ENCODE measurements at places on chromosomes 6 and 20.

DNA sequence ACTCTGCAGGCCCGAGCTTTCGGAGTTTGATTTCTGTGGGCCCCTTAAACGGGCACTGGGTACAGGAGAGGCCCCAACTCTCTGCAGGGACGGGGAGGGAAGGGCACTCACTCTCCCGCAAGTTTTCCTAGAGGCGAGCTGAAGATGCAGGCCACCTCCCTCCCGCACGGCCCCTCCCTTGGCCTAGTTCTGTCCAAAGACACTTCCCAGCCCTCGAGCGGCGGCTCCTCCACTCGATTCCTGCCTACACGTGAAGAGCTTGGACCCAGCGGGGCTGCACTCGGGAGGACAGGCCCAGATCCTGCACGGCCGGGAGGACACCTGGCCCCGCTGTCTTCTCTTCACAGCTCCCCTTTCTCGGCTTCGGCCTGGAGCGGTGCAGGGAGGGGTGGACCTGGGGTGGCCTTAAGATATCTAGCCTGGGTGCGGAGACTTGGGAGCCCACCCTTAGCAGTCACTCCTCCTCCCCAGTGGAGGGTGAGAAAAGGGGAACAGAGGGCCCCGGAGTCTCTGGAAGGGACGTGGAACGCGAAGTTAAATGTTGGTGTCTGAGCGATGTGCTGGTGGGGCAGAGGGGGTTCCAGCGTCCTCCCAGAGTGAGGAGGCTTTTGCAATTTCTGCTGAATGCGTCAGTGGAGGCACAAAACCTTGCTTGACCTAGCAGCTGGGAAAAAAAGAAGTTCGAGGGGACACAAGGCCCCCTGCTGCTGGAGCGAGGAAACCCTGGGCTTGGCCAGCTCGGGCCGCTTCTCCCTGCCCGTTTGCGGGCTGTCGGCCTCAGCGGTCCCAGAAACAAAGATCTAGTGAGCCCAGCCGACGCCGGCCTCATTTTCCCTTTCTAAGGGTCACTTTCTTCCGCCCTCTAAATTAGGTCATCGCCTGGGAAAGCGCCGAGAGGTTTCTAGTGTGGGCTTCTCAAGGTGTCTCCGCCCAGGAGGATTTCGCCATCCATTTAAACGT, 4.9 kb downstream of the OLIG3 start:
- no peak for DNase-seq

GRCh38 chr20:48609491-48609978, 218.3 kb downstream of the PREX1 start:
- no peak for DNase-seq

- DNase-seq, result no peak
Observed at GRCh38 chr6:91569071-91569470, 982.2 kb upstream of the MAP3K7 start.

- DNase-seq, result no peak
Observed at GRCh38 chr6:75893776-75894152, 144.7 kb downstream of the MYO6 start.

- DNase-seq, result no peak
Observed at GRCh38 chr20:60142587-60142986, 184.4 kb downstream of the CDH26 start.

GRCh38 chr20:47801079-47801478, 15.8 kb upstream of the SULF2 start:
- DNase-seq, result no peak

DNA sequence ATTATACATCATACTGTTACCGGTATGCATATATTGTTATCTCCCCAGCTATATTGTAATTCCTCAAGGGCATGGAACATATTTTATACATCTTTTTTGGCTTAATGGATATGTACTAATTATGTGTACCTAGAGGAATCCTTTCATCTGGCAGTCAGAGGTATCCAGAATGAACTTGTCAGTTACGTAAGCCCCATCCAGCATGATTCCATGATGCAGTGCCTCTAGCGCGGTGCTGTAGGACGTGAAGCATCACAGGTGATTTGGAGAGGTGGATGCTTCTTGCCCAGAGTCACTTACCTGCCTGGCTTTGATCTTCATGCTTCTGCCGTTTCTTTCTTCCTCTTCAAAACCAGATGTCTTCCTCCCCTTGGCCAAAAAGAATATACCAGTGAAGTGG, 159.1 kb downstream of the UST start:
- no peak for DNase-seq

GRCh38 chr6:140382355-140382754, 1007.9 kb upstream of the CITED2 start:
- DNase-seq, result no peak

DNA sequence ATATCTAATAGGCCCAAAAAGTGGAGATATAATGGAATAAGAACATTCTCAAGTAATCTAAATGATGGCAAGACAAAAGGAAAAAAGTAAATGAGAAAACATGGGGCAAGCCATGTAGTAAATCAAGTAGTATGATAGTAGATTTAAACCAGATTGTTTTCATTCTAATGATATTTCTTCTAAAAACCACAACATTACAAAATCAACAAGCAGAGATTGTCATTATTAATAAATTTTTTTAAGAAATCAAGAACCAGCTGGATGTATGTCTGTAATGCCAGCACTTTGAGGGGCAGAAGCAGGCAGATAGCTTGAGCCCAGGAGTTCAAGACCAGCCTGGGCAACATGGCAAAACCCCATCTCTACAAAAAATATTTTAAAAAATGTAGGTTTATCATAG, 155.0 kb downstream of the RNGTT start:
- no peak for DNase-seq

DNA sequence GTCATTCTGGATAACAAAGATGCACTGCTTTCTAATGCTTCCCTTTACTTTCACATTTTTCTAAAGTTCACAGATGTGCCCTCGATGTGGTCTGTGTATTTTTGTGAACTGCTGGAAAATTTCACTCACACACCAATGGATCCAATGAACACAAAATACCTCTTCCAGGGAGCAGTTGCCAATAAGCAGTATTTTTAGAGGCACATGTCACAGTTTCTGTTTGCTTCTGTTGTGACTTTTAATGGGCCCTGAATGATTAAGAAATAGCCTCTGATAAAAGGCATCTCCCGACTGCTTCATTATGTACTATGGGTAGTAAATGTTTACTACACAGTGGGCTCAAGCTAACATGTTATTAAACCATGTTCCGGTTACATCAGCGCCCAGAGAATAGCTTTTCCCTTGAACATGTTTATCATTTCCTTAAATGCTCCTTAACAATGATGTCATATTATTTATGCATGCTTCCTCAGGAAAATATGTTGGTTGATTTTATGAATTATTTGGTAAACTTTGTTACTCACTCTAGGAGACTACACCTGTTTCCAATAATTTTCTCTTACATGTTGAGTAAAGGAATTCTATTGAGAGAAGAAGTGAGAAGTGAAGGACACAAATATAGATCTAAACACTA, 188.0 kb downstream of the KCNQ5 start:
- no peak for DNase-seq

DNA sequence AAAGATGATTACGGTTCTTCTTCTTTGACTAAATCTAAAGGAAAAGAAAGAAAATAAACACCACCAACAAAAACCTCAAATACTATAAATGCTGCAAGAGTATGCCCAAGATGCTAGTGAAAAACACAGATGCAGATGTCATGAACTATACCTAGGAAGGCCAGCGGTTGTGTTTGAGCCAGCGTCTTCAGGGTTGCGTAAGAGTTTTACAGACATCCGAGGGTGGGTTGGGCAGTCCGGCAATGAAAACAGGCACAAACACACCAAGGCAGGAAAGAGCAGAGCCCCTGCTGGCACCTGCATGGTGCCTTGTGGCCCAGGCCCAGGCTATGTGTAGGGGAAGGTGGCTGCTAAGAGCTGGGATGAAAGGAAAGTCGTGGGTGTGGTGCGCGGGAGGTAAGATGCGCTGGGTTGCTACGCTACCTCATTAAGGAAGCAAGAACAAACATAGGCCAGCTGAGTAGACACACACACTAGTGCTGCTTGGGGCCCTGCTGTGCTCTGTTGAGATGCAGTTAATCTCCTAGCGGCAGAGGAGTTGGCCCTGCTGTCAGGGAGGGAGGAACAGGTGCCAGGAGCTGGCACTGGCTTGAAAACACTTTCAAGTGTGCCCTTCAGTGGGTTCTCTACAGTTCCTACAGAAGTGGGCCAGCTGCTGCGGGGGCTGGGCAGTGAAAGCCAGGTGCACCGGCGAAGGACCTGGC, 170.2 kb upstream of the PLN start:
- peak; percentile 99 for DNase-seq

DNA sequence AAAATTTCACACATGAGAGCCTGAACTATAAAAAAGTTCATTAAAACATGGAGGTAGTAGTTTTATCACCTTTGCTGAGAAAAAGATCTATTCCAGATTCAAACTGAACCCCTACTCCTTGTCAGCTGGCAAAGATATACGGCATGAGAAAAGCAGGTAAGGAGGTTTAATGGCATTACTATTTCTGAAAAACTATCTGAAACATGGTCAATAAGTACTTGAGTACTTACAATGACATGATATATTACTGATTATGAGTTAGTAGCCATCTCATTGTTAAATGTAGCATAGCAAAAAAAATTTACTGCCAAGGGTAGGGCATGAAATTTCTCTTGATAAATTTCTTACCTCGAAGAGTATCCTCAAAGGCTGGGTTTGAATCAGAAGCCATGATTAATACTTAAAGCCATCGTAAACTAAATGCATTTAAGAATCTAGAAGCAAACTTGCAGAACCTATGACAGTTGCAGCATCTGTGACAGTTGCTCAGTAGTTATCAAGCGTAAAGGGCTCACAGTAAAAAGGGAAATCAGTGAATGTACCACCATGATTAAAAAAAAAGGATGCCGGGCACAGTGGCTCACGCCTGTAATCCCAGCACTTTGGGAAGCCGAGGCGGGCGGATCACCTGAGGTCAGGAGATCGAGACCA, 8.7 kb downstream of the SLC17A5 start:
- no peak for DNase-seq

DNA sequence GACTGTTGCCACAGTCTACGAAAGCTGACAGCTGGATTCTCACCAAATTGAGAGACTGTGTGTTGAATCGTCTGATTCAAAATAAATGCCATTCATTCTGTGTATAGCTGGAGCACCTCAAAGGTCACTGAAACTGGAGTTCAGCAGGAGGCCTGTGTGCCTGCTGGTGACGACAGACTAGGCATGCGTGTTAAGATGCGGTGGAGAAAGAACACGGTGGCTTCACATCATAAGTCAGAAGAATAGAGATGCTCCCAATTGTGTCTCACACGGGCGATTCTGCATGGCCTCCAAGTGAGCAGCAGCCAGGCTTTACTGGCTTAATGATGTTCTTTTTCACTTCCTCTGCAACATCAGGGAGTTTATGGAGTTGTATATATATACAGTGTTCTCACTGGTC, 32.3 kb downstream of the SNHG17 start:
- DNase-seq, result no peak

GRCh38 chr20:34582911-34583310, 24.4 kb downstream of the MAP1LC3A start:
- no peak for DNase-seq

DNA sequence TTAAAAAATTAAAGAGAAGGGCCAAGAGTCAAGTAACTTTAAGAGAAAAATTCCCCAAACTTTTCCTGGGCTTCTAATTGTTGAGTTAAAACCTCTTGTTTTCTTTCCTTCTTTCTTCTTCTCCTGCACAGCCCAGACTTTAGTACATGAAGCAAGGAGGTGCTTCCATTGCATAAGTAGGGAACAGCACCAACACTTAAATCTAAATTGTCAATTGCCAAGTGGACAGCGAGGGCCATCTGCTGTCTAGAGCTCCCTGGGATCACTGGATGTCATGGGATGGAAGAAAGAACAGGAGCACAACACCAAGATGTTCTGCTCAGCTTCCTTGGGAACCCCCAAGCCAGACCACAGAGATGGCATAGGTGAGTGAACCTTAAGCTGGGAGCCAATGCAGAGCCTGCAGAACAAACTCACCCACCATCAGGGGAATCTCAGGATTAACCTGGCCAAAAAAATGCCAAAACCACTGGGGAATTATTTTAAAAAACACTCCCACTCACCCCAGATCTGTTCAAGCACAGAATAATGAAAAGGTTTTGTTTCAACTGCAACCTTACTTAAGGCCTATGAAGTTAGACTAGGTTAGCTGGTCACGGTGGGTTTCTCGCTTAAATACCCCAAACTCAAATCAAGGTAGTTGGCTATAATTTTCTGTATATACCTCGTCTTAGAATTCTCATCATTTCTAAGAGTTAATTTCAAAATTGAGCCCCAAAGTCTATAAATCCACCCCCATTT, 67.8 kb downstream of the TNFRSF21 start:
- DNase-seq, result no peak

DNA sequence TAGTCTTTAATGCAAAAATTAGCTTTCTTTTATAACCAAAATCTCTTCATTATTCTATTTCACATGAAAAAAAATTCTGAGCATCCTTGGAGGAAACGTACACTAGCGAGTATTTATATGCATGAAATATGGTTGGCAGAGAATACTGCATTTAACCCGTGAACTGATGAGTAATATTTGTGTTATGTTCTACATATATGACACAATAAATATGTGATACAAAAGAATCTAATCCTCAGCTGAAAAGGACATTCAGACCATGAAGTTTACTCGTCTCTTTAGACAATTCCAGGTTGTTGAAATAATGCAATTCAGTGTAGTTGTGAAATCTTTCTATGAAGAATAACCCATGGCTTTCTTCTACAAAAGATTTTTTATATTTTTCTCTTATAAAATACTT, 524.8 kb upstream of the MAN1A1 start:
- no peak for DNase-seq

- DNase-seq, result no peak
Observed at GRCh38 chr20:2780948-2781347, 19.5 kb downstream of the CPXM1 start.

DNA sequence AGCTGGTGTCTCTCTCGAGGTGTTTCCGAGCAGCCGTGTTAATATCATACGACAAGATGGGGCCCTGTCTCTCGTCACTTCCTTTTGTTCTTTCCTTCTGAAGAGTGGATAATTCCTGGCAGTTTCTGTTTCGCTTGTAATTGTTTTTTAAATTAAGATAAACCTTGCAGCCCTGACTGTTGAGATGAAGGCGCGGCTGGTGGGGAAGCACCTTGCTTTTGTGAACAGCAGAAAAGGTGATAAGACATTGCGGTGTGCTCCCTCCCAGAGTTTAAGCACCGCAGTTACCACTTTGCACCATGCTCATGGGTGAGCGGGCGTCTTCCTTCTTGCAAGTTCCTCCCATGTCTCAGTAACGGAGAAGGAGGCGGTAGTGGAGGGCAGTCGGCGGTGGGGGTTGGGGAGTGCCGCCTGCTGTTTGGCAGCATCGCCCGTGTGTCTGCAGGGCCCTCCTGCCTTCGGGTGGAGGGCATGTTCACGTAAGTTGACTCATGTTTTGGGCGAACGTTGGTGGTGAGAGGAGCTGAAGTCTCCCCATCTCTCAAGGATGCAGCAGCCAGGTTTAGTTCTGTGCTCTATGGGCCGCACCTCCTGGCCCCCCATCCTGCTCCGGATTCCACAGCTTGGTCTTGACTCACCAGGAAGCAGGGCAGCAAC, 345.9 kb downstream of the TAF4 start:
- no peak for DNase-seq

- DNase-seq, result peak; percentile 32
Observed at GRCh38 chr6:63307581-63308246, 12.1 kb downstream of the LGSN start.

GRCh38 chr6:139047677-139048076, 19.1 kb downstream of the ABRACL start:
- no peak for DNase-seq

- DNase-seq, result no peak
Observed at GRCh38 chr20:63611646-63612045, 15.3 kb downstream of the GMEB2 start.

Measured in SHP77 (cell line).